ENCODE measurements at places on chromosomes 4 and X.

GRCh38 chrX:124344246-124344645 is 2.1 kb upstream of the SH2D1A start:
- no peak for DNase-seq

DNA sequence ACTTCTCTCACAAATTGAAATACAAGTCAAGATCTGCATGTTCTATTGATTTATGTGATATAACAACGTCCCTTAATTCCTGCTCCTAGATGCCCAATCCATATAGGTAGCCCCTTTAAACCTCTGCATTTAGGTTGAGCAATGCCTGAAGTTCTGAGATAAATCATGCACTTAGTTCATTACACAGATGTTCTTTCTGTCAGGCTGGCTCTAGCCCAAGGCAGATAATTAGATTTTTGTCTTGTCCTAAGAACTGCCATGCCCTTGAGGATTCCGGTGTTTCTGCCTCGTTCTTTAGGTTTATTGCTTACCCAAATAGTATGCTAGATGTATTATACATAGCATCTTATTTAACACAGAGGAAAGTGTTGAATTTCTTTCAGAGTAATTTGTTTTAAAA is 143.1 kb downstream of the TRAM1L1 start:
- DNase-seq, result no peak

DNA sequence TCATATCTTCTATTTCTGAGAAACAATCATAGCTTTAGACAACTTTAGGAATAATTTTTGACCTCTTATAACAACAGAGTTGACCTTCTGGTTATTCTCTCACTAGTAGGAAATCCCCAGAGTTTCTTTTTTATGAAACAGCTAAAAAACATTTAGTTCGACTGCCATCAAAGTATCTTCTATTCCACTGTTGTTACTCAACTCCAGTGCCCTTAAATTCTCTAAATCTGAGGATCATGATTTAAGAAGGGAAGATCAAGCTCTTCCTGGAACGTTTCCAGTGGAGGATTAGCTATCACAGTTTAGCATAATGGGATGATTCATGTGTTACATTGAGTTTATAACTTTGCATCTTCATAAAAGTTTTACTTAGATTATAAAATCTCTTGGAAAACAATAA is 134.9 kb upstream of the VEGFC start:
- DNase-seq, result no peak

- no peak for DNase-seq
Measured at GRCh38 chr4:180086480-180087190, 2156.6 kb upstream of the TENM3 start.

DNA sequence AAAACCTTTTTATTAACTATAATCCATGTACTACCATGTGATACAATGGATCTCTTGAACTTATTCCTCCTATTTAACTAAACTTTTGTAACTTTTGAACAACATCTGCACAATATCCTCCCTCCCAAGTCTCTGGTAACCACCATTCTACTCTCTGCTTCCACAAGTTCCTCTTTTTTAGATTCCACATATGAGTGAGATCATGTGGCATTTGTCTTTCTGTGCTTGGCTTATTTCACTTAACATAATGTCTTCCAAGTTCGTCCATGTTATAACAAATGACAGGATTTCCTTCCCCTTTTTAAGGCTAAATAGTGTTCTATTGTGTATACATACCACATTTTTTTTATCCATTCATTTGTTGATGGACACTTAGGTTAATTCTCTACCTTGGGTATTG is 28.1 kb downstream of the DCAF8L1 start:
- DNase-seq, result no peak

DNA sequence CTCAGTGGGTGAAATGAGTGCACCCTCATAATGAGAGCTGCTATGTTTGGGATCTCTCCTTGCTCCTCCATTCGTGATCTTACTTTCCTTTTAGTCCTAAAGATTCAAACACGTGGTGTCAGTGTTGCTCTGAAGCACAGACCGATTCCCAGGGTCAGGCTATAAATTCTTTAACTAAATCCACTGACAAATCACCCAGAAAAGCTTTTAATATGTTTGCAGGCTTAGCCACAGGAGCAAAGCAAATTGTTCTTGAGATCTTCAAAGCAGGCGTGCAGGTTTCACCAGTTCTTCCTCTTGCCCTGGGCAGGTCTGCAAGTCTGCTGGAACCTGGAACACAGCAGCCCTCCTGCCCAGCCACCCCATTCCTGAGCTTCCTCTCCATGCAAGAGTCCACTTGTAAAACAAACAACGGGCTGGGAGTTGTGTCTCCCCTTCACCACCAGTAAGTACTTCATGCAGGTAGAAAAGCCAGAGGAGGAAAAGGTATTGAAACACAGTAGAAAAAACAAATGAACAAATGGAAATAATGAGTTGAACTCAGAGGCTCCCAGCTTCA is 70.1 kb upstream of the ENPP6 start:
- DNase-seq, result no peak

DNA sequence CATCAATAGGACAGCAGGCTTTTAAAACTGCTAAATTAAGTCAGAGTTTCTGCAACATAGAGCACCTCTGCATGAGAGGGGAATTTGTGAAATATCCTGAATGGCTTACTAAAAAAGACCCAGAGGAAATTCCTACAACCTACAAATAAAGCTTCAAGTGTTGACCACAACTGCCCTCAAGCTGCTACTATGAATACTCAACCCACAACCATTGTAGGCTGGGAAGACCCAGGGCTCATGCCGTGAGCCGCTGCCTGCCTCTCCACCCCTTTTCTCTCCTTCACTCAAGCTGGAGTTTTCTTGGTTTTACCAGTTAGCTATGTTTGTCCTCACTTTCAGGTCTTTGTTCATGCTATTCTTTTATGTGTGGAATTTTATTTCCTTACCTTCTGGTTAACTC is 151.6 kb downstream of the EMCN start:
- DNase-seq, result no peak

DNA sequence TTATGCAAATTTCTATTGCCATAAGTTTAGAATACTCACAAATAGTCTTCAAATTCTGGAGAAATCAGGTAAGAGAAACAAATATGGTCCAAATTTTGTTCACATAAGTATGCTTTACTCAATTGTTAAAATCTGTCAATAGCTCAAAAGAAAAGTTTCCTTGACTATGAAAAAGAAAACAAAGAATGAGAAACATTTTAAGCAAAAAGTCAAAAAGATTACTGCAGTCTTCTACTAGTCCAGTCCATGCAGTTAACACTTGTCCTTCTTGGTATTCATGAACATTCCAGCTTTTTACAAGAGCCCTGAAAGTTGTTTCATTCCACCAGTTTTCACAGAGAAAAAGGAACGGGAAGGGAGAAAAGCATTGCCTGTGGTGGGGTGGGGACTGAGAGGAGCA is 54.7 kb upstream of the ZXDA start:
- no peak for DNase-seq

- no peak for DNase-seq
Measured at GRCh38 chr4:11348449-11349088, 80.1 kb downstream of the HS3ST1 start.

DNA sequence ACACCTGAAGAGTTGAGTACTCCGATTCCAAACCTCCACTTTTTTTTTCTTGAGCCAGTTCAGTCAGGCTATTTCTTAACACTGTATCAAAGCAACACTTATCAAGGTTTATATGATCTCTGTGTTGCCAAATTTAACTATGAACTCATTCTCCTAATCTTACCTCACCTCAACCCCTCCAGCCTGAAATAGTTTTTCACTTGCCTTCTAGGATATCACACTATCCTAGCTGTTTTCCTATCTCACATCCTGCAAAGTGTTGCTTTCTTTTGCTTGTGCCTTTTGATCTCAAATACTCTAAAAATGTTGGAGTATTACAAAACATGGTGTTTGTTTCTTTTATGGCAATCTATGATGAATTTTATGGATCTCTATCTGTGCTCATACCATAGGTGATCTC is 415.0 kb downstream of the CFAP47 start:
- DNase-seq, result no peak

DNA sequence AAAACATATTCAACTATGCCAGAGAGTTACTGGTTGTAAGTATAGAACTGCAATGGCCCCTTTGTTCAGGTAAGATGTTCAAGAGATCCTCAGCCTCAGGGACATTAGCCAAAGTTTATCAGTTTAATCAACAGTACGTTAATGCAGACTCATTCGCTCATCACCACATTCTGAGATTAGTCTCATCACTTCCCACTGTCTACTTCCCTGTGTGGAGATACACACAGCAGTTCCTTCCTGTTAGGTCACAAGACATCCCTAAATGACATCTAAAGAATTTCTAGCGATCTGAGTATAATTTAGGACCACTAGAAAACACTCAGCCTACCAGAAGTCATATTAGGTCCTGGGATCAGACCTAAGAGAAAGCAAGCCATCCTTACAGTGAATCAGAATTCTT is 10.4 kb downstream of the SLC10A7 start:
- no peak for DNase-seq

DNA sequence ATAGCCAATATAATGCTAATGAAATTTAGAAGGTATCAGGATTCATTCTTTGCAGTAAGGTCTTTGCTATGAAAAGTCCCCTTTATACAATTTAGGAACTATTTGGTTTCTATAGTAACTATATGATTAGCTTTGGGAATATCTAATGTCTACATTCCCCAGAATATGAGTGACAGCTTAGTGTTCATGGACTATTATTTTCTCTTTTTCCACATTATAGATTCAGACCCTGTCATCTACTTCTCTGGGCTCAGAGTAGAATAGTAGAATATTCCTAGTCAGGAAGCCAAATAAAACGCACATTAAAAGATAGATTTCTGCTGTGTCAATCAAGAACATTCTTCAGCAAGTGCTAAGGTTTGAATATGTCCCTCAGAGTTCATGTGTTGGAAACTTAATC is 26.1 kb upstream of the SULT1B1 start:
- no peak for DNase-seq

DNA sequence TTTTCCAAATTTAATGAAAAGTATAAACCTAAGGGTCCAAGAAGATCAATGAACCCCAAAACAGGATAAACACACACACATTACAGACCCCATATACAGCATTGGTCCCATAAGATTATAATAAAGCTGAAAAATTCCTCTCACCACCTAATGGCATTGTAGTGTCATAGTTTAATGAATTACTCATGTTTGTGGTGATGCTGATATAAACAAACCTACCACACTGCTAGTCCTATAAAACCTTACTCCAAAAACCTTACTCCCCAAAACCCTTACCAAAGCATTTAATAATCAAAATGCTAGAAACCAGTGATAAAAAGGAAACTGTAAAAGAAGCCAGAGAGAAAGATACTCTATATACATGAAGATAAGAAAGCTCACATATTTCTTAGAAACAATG is 148.1 kb upstream of the SH3RF1 start:
- no peak for DNase-seq

DNA sequence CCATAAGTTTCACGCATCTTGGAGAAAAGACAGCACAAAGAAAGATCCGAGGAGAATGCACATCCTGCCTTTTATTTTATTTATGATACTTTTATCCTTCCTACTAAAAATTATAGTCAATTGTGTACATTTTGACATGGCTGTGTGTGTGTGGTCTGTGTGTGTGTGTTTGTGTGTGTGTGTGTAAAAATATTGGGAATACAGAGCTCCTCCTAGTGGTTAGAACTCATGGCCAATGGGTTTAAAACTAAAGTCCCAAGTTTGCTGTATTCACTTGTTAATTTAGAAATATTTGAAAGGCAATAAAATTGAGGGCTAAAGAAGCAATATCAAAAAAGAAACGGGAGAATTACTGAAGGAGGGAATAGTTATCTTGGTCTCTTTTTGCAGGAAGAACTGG is 47.5 kb downstream of the NKX6-1 start:
- DNase-seq, result no peak

- peak; percentile 89 for DNase-seq
Measured at GRCh38 chrX:54639346-54640102, 109.5 kb downstream of the GNL3L start.

DNA sequence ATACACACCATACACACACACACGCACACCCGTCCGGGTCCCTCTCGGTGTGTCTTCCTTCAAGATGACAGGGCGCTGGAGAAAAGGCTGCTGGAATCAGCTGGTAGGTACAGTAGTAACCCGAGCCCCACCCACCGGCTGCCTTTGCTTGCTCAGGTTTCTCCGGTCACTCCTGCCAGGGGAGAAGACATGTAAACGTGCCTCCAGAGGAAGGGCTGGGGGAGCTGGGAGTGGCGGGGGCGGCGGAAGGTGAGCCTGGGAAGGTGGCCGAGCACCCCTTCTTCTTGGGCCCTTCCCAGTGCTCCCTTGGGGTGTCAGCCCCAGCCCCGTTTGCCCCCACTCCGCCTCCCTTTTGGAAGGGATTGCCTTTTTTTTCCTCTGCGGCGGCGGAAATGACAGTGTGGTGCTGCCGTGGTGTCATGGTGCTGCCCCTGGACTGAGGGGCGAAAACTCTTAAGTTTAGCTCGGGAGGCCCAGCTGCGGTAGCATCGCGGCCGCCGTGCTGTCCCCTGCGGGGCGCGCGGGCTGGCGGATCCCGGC is at the start of gene MID2:
Gene MID2 (plus strand): TSS at position 169 of the 540 bp plus-strand sequence. CDS start 561 bp downstream, outside the sequence.
- peak; percentile 65 for DNase-seq

- DNase-seq, result no peak
Measured at GRCh38 chr4:155076256-155076785, 132.1 kb upstream of the NPY2R start.

DNA sequence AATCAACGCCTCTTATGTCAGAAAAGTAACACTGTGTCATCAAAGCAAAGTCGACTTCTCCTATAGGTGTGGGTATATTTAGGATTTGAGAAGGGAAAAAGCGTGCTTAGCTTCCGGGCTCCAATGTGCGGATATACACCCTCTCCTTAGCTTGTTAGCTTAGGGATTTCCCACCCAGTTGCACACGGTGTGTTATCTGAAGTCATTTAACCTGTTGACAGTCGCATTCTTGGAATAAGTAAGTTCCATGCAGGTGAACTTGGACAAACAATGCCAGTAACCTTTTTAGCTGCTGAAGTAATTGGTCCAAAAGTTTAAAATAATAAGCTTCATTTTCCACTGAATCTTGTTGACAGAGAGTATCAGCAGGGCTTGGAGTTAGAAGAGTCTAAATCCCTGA is 113.7 kb downstream of the SHROOM3 start:
- no peak for DNase-seq

- no peak for DNase-seq
Measured at GRCh38 chr4:138113819-138114400, 128.2 kb downstream of the SLC7A11 start.

GRCh38 chrX:41518127-41518840 is 71.1 kb downstream of the NYX start:
- DNase-seq, result no peak

GRCh38 chrX:69616457-69617203 is 717 bp downstream of the EDA start:
- peak; percentile 54 for DNase-seq

- DNase-seq, result no peak
Measured at GRCh38 chrX:63434665-63435064, 83.5 kb upstream of the SPIN4 start.

GRCh38 chr4:2284161-2284933 is 22.4 kb upstream of the MXD4 start:
- no peak for DNase-seq

GRCh38 chr4:288891-289290 is 16.4 kb downstream of the ZNF732 start:
- no peak for DNase-seq

DNA sequence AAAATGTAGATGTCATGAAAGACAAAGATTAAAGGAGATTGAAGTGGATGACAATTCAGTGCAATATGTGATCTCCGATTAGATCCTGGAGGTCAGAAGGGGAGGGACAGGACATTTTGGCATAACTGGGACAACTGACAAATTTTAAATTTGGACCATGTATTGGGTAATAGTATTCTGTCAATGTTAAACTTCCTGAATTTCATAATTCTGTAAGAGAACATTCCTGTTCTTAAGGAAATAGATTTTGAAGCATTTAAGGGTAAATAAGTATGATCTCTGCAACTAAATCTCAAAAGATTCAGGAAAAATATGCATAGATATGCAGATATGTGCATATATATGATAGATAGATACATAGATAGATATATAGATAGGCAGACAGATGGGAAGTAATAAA is 11.0 kb downstream of the ODAPH start:
- no peak for DNase-seq

All from ecto neural progenitor cell (in vitro differentiated cells).